ENCODE measurements at places on chromosomes 7 and 10. TPM values are rescaled to one million over a fixed set of nuclear protein-coding genes. Genes with fewer than 3 reads are reported as not detected.

The FEZF1 gene
- not detected for total RNA-seq

The PAPSS2 gene
- not detected for total RNA-seq

The TRUB1 gene
- 15.2 TPM for total RNA-seq

The STAG3 gene
- 38.4 TPM for total RNA-seq

The CCDC136 gene
- total RNA-seq, result 4.2 TPM

The SP8 gene
- total RNA-seq, result not detected

The PNLIPRP3 gene
- total RNA-seq, result not detected

- no peak for DNase-seq
These were observed 825 bp downstream of the FEZF1 start for GRCh38 chr7:122303531-122304318.

- DNase-seq, result no peak
These were observed 61.0 kb downstream of the VTI1A start for GRCh38 chr10:112507988-112508387.

DNA sequence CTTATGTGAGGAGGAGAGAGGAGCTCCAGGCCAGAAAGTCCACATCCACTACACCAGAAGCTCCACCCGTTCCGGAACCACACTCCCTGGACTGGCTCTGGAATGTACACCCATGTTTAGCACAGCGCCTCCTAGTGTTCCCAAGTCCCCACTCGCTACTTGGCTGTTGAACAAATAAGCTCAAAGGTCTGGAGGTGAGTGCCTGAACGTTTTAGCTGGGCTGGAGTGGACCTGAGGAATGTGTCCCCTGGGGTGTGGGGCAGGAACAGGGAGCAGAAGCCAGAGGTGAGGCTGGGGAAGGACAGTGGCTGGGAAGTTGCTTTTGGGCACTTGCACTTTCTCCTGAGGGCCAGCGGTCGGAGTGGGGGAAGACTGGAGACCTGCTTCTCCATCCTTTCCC lies 164.1 kb upstream of the CDCA7L start:
- peak; percentile 44 for DNase-seq

GRCh38 chr10:93261089-93261488 lies 187.4 kb downstream of the CYP26A1 start:
- no peak for DNase-seq

DNA sequence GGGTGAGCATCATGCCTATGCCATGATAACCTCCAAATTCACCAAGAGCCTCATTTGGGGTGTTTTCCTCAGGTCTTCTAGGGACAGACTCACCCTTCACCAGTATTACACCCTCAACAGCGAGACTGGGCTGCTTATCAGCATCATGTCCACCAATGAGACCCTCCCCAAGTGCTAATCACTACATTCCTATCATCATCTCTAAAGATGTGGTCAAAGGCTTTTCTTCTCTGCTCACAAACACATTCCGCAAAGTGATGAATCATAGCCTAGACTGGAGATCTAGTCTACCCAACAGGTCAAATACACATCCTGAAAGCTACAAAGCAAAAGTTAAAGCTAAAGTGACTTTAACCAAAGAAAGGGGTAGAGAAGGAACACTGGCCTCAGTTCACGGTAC lies 75.3 kb upstream of the C7orf33 start:
- no peak for DNase-seq

DNA sequence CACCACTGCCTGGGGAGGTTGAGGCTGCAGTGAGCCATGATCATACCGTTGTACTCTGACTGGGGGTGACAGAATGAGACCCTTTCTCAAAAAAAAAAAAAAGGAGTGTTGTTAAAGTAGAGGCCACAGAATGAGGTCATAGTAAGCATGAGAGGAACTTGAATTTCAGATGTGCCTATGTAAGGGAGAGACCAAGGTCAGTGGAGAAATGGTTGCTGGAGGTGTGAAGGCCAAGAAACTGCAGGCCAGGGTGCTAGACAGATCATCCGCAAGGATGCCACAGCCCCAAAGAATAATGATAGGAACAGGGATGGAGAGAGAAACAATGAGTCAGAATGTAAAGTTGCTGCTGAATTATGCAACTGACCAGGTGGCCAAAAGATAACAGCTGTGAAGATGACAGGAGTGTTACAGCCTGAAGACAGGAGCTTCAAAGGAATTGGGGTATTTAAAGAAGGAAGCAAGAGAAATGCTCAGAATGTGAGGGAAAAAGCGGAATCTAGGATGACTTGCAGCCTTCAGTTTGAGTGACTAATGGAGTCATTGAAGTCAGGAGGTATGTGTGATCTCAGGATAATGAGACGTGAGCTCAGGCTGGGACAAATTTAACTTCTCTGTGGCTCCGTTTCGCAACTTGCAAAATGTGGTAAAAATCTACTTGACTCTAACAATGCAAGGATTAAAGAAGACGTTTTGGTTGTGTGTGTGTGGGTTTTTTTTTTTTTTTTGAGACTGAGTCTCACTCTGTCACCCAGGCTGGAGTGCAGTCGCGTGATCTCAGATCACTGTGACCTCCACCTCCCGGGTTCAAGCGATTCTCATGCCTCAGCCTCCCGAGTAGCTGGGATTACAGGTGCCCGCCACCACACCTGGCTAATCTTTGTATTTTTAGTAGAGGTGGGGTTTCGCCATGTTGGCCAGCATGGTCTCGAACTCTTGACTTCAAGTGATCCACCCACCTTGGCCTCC lies 22.2 kb downstream of the TYW1B start:
- no peak for DNase-seq

- no peak for DNase-seq
These were observed 33.5 kb upstream of the UMAD1 start for GRCh38 chr7:7607010-7607409.

GRCh38 chr7:132158166-132158565 lies 418.1 kb downstream of the PLXNA4 start:
- no peak for DNase-seq

GRCh38 chr7:158662610-158663427 lies 41.8 kb downstream of the NCAPG2 start:
- DNase-seq, result no peak

GRCh38 chr7:17181482-17181881 lies 117.0 kb upstream of the AHR start:
- no peak for DNase-seq

DNA sequence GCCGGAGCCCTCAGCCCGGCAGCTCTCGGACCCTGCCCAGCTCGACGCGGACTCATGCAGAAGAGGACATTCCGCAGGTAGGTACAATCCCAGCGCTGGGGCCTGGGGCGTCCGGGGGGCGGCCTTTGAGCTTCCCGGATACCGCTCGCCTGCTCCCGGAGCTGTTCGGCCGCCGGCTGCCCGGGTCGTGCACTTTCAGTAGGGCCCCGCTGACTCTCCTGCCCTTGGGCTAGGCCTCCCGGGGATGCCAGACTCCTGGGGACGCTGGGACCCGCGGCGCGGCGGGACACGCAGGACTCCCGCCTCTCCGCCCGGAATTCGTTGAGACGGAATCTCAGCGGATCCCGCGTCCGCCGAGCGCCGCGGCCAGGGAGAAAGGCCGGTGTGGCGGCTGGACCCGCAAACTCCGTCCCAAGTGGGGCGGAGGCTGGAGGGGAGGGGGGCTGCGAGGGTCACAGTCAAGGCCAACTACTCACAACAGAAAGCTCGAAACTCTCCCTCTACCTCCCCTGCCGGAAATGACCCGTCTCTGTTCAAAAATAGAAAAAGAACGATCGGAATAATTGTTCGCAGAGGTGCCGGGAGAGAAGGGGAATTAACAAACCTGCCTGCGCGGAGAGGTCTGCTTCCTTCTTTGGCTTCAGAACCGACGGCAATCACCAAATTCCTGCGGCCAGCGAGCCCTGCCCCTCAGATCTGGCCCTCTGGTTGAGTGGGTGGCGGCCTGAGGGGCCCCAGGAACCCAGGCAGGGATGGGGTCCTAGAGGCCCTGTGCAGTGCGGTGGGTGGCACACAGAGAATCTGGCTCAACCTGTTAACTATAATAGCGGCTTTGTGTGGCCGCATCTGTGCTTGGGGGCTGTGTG lies 9.2 kb downstream of the TLX1 start:
- DNase-seq, result no peak

DNA sequence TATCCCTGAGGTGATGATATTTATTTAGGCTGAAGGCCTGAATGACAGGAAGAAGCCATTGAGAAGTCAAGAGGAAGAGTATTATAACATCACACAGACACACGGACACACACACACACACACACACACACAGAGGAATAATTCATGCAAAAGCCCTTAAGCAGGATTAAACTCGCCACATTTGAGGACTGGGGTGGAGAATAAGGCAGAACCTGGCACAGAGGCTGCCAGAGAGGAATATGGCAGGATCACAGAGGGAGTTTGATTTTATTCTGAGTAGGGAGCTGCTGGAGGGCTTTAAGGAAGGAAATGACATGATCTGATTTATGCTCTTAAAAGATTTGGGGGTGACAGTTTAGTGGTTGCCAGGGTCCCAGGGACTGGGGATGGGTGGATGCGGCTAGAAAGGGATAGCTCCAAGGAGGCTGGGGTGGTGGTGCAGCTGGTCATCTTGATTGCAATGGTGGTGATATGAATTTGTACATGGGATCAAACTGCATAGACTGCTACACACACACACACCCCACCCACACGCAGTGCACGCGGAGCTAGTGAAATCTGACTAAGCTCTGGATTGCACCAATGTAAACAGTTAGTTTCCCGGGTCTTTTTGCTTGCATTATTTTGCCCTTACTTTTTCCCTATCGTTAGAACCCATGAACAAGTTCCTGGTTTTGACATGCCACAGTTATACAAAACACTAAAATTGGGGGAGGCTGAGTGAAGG lies 11.2 kb downstream of the SMURF1 start:
- DNase-seq, result no peak

DNA sequence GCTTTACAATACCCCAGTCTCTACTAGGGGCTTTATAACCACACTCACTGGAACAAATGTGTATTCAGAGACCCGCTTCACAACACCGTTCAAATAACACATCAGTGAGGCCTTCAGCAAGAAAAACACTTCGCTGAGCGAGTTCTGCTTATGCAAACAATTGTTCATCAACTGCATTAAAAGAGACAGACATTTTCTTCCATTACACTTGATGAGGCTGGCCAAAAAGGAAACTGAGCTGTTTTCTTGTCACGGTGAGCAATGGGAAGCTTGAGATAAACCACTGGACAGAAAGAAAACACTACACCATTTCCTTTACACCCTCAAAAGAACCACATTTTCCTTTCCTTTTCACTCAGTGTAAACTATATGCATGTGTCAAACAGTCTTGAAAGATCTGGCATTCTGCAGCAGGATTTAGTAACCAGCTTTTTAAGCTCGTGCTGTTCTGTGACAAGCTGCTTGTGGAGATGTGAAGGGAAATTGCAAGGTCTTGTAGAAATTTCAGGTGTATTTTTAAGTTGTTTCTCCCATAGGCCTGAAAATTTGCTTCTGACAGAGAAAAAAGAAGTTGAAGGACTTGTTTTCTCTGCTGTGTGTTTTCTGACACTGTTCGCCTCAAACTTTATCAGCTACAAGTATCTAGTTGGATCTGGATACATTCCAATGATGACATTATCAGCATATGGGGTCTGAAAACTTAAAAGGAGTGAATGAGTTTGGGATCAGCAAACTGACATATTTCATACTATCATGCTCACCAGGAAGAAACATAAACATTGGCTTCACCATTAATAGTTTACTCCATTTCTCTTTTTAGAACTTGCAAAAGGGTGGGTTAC lies 693.1 kb downstream of the PARD3 start:
- peak; percentile 41 for DNase-seq

GRCh38 chr10:132868995-132869394 lies 73.4 kb downstream of the CFAP46 start:
- DNase-seq, result no peak

- no peak for DNase-seq
These were observed 93.4 kb downstream of the GPR26 start for GRCh38 chr10:123759501-123760031.

DNA sequence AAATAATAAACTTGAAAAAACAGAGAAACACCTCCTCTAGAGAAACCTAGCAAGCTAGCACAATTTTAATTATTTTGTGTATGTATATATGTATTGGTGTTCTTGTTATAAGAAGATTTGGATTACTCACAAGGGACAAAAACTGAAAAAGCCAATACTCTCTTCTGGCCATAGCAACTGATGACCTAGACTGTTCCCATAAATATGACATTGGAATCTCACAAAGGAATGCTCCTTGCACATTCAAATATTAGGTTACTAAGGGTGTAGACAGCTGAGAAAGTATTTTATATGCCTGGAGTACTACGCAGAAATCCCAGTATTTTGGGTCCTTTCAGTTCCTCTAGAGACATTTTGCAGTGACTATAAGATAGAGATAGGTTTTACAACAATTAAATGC lies 279.4 kb downstream of the FZD1 start:
- no peak for DNase-seq

DNA sequence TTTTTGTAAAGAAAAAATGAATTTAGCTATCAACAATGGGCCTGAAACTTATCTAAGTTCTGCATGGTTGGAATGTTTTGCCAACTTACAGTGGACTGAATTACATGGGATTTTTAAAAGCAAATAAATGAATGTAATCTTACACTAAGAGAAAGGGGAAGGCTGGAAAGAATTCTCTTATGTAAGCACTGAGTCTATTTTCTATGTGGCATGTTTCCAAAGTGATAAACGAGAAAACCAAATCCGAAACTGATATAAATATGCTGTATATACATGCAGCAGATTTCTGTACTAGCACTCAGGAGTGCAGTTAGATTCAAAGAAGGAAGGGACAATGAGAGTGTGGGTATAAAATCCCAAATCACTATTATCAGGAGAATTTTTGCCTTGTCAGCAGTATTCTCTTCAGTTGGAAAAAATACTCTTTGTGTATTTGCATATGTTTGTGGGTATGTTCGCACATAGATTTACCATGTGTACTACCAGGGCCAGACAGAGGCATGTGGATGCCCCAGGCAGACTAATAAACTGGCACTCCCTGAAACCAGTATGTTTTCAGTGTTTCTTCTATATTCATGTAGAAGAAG lies 334.3 kb upstream of the SEMA3D start:
- no peak for DNase-seq

GRCh38 chr7:20064974-20065862 lies 152.0 kb downstream of the MACC1 start:
- DNase-seq, result peak; percentile 28

- no peak for DNase-seq
These were observed 69.2 kb downstream of the C10orf67 start for GRCh38 chr10:23275355-23275754.

DNA sequence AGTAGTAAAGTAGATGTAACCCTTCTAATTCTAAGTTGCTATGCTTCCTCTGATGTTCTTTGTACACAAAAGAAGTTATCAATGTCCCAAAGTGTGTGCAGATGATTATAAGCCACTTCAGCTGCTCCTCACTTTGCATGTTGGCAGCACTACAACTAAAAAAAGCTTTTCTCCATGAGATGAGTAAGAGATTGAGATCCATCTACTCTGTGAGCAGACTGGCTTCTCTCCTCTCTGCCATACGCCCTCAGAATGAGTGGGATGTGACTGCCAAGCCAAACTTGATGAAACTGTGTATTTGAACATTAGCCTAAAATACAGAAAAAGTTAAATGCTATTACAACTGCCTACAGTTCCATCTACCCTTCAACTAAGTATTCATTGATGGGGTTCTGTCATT lies 102.9 kb upstream of the ETV1 start:
- DNase-seq, result no peak

- DNase-seq, result no peak
These were observed 2.8 kb downstream of the BMPR1A start for GRCh38 chr10:86759073-86759672.

GRCh38 chr7:1253681-1254181 lies 21.1 kb downstream of the UNCX start:
- no peak for DNase-seq

GRCh38 chr7:135098391-135098790 lies 49.5 kb upstream of the TMEM140 start:
- DNase-seq, result no peak
